ENCODE measurements at places on chromosomes 13 and 19.

GRCh38 chr13:42883771-42884467 lies 102.5 kb downstream of the FAM216B start:
- DNase-seq: no peak

GRCh38 chr19:53892981-53893325 lies 11.0 kb downstream of the PRKCG start:
- no peak for DNase-seq

GRCh38 chr13:112679381-112679780 lies 10.5 kb upstream of the ATP11A start:
- no peak for DNase-seq

DNA sequence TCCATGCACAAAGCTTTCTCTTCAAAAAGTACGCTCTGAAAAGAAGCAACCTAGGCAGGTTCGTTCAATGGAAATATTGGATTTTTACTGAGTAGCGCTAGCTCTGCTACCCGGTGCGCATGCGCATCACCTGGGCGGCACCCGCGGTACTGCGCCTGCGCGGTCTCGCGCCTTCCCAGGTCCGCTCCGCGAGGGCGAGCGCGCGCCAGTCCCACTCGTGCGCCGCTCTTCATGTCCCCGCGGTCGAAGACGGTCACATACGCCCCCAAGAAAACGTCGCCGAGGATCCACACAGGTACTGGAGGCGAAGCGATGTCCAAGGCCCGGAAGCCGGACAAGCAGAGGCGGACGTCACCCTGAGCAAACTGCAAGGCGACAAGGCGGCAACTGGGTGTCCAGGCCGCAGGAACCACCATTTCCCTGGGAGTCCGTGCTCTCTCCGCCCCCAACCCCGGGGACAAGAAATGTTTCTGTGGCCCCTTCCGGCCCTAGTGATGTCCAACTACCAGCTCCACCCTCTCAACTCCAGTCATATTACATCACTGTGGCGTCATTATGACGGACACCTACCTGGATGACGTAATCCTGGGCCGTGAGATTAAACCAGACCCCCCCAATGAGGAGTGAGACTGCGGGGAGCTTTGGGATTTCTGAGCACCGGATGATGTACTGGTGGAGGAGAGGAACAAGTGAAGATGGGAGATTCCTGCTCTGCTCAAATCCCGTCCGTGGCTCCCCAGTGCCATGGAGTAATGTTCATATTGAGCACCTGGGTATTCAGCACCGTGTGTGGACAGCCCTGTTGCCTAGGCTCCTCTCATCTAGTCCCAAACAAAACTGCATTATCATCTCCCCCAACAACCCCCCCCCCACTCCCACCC lies 4.8 kb upstream of the KCNC3 start:
- DNase-seq: peak; percentile 62

- DNase-seq: no peak
These were observed 34.9 kb upstream of the RCBTB2 start for GRCh38 chr13:48567515-48568369.

DNA sequence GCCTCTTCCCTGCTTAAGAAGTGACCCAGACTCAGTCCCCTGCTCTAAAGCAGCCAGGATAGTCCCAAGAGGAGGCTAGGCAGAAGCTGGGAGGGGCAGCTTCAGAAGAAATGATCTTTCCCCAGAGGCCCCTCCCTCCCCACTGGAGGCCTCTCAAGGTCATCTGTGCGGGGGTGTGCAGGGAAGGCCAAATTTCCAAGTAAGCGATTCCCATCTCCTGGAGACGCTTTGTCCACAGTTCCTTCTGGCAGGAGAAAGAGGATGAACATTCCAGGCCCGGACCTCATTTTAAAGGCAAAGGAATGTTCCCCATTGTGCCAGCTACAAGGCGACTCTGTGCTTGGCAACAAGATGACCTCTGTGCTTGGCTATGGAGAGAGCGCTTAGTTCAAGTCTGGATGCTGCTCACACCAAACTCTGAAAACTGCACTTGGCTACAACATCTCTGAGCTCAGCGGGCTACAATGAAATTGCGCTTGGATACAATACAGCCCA lies 23.5 kb downstream of the COL5A3 start:
- no peak for DNase-seq

- DNase-seq: no peak
These were observed 41.1 kb upstream of the MAP3K10 start for GRCh38 chr19:40150170-40150569.

- DNase-seq: no peak
These were observed 112.0 kb downstream of the TBC1D4 start for GRCh38 chr13:75369981-75370380.

DNA sequence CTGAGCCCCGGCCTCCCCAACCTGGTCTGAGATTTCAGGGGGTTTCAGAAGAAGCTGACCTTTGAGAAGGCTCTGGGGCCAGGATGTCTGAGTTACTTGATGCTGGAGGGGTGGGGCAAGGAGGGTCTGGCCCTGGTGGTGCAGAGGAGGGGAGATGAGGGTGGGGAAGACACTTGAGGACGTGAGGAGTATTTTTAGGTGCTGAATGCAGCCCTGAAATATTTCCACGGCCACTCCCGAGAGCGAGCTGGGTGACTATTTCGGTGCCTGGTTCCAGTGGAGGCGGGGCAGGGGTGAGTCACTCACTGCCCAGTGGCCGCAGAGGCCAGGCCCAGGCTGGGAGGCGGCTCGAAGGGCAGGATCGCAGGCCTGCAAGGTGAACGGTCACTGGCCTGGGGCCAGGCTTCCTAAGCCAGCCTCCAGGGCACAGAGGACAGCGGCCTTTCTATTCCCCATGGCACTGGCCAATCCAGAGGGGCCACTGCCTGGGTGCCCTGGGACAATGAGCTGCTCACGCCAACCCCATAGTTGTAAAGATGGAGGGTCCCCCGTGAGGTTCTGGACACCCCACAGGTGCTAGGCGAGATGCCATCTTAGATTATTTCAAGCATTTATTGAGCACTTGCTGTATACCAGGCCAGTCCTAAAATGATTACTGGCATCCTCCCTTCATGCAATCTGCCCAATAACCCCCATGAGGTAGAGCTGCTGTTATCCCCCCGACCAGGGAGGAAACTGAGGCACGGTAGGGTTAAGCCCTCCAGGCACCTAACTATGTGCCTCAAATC lies 19.7 kb upstream of the JUND start:
- DNase-seq: no peak

- DNase-seq: no peak
These were observed 25.1 kb downstream of the CARS2 start for GRCh38 chr13:110680852-110681251.

GRCh38 chr19:52464798-52465470 lies 11.6 kb downstream of the ZNF578 start:
- no peak for DNase-seq

DNA sequence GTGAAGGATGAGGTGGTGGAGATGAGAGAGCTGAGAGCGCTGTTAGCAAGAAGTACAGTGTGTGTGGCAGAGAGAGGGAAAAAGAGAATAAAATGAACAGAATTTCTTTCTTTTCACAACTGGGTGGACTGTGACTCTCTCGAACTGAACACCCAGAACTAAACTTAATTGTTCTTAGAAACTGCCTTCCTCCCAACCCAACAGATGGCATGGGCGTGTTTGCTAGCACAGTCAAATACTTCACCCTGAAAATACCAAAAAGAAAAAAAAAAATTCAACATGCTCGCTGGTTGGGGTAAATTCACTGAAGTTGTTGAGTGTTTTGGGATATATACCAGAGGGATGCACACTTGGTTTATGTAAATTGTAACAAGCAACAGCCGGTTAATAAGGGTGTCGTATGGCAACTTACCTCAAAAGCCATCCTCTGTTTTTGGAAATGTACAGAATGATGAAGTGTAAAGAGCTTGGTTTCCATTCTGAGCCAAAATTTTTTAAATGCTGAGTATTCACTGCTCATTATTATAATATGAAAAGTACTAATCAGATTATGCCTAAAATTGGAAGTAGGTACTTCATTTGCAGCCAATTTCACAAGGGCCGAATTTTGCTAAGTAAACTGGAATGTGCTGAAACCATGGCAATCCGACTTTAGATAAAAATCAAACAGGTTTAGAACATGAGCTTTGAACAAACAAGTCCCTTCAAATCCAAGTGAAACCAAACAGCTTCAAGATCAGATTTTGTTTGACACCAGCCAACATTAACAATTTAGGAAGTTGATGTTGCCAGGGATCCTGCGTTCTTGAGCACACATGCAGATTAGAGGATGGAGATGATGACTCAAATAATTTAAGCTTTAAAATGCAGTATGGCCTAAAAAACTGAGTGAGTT lies 115.8 kb downstream of the ZIC5 start:
- DNase-seq: no peak

- DNase-seq: no peak
These were observed 73.6 kb downstream of the SIPA1L3 start for GRCh38 chr19:37980419-37981170.

DNA sequence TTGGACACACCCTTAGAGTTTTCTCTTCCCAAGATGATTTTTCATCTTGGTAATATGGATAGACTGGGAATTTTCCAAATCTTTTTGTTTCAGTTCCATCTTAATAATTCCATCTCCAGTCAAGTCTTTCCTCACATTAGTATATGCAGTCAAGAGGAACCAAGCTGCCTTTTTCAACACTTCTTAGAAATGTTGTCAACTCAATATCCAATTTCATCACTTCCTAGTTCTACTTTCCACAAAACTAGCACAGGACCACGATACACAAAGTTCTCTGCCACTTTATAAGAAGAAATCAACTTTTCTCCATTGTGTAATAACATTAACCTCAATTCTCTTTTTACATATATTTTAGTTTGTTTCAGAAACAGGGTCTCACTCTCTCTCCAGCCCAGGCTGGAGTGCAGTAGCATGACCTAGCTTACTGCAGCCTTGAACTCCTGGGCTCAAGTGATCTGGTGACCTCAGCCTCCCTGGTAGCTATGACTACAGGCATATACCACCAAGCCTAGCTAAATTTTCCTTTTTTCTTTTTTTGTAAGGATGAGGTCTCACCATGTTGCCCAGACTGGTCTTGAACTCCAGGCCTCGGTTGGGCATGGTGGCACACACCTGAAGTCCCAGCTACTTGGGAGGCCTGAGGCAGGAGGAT lies 15.5 kb downstream of the ZNF443 start:
- no peak for DNase-seq

DNA sequence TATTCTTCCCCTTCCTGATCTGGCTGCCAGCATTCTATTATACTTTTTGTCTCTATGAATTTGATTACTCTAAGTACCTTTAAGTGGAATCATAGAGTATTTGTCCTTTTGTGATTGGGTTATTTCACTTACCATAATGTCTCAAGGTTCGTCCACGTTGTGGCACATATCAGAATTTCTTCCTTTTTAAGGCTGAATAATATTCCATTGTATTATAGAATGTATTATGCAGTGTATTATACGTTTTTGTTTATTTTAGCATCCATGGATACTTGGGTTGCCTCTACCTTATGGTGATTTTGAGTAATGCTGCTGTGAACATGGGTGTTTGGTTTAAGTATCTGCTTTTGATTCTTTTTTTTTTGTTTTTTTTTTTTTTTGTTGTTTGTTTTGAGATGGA lies 19.3 kb downstream of the URI1 start:
- DNase-seq: no peak

- no peak for DNase-seq
These were observed 11.9 kb downstream of the GRAMD1A start for GRCh38 chr19:35011737-35012682.
